ENCODE measurements at places on chromosomes 4 and X.

GRCh38 chr4:145278341-145279121 is 98.1 kb upstream of the OTUD4 start:
- no peak for DNase-seq

GRCh38 chrX:131801911-131802310 is 221.2 kb upstream of the STK26 start:
- no peak for DNase-seq

GRCh38 chrX:9532349-9532748 is 67.5 kb downstream of the TBL1X start:
- DNase-seq = no peak

DNA sequence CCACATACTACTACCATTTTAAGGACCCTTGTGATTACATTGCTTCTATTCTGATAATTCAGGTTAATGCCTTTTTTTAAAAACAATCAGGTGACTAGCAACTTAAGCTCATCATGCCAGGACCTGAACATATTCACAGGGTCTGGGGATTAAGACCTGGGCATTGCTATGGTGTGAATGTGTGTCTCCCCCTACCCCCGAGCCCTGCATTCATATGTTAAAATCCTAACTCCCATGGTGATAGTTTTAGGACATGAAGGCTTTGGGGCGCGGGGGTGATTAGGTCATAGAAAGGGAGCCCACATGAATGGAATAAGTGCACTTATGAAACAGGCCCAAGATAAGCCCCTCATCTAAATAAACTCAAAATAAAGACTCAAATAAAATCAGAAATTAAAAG is 734.4 kb upstream of the PABPC4L start:
- DNase-seq = no peak

GRCh38 chr4:165631912-165632311 is 241.1 kb upstream of the TLL1 start:
- peak; percentile 27 for DNase-seq

DNA sequence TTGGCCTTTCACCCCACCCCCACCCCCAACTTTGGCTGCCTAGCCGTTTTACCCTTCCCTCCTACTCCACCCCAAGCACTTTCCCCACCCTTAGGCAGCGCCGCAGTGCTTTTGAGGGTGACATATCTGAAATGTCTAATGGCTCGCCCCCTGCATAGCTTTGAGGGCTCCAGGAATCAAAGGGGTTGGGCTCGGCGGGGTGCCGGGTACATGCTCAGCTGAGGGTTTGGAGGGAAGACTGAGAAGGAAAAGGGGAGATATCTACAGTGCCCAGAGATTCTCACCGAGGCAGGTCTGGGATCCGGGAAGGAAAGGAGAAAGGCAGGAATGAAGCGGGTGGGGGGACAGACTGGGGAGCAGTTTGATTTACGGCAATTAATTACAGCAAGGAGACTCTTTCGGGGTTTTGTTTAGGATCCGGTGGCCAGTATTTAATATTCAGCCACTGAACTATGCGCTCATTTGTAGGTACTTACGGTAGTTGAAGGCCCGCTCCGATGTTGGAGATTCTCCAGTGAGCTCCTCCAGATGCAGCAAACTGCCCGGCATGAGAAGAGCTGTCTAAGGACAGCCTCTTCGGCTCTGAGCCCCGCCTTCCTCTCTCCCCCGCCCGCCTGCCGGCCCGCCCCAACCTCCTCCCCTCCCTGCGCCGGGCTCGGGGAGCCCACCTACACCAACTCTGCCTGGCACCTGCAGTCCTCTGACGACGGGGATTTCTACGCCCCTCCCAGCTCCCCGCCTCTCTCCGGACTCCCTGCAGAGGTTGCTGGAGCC is at the start of gene IGSF1:
IGSF1 (minus strand) TSS at position 569 of the 774 bp plus-strand sequence. CDS start 2,632 bp downstream, outside the sequence.
- peak; percentile 24 for DNase-seq

DNA sequence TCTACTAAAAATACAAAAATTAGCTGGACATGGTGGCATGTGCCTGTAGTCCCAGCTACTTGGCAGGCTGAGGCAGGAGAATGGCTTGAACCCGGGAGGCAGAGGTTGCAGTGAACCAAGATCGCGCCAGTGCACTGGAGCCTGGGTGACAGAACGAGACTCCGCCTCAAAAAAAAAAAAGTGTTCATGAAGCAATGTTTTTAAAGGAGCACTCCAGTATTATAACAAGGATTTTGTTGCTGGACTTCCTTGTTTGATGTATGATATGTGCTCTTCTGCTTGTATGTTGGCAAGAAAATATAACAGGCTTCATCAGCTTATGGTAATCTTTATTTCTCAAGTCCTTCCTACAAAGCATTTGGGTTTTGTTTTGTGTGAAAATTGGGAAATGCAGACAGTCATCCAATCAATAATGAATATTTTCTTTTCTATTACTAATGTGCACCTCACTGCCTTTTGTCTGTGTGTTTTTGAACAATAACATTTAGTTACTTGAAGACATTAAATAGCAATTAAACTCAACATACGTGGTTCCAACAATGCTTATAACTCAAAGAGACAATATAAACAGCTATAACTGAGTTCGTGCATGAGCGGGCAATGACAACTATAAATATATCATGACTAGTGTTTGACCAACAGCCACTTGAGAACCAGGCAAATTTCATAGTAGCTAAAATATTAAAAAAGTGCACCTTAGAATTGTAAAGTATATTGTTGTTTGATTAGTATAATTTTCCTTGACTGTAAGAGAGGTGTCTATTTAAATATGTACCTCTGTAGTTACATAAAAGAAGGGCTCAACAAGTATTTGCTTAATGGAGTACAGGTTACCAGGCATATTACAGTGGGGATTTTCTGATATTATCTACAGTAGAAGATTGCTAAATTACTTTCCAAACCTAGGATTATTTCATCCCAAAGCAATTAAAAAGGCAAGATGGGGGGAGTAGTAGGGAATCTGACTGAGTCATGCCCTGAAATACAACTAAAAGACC is 210.7 kb downstream of the PPP3CA start:
- no peak for DNase-seq

GRCh38 chrX:81876437-81876836 is 674.5 kb downstream of the SH3BGRL start:
- DNase-seq = no peak

GRCh38 chrX:53048169-53049126 is at the start of gene GPR173:
GPR173 (plus strand) TSS chrX:53048789; CDS start chrX:53076622, 27,833 bp downstream.
- peak; percentile 44 for DNase-seq

DNA sequence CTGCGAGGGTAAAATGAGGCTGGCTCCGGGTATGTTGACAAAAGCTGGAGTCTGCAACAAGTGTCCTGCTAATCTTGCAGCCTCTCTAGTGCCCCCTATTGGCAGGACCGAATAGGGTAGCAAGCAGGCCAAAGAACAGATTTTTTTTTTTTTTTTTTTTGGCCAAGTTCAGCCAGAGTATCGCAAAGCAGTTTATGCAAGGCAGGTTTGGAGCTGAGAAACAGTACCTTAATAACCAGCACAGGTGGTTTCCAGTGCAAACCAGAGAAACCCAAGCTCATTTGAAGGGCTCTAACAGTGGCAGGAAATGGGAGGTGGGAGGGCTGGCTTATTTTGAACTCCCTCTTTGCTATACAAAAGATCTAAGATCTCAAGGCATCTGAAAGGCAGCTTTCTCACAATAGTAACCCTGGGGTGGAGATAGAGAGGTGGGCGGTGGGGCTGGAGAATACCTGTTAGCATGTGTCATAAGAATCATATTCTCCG is 38.2 kb upstream of the OCIAD2 start:
- no peak for DNase-seq

GRCh38 chrX:7330556-7330955 is 182.6 kb upstream of the PUDP start:
- DNase-seq = no peak

- DNase-seq = no peak
These were observed 23.9 kb downstream of the MANBA start for GRCh38 chr4:102736636-102737549.

All from NCI-H2171 (cell line).